Activated T-cell treated with anti-CD3 and anti-CD28 coated beads, Interleukin-2, amount 50 U/mL, for 1 hour (primary cell): ENCODE measurements at places on chromosomes 5 and 9.

DNA sequence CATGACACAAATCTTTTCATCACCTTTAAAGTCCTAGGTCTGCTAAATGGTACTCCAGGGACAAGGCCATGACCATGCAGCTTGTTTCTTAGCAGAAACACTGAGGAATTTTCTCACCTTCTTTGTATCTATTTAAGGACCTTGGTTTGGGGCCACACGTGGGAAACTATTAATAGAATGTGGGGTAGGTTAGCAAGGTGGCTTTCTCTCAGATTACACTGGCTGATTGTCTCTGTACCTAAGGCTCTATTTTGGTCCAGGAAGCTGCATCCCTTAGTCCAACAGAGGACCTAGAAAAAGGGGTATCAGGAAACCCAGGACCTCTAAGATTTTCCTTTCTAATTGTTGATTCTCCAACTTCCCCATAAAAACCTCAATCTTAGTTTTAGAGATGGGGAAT, 36.3 kb upstream of the FRMD3 start:
- no peak for DNase-seq

DNA sequence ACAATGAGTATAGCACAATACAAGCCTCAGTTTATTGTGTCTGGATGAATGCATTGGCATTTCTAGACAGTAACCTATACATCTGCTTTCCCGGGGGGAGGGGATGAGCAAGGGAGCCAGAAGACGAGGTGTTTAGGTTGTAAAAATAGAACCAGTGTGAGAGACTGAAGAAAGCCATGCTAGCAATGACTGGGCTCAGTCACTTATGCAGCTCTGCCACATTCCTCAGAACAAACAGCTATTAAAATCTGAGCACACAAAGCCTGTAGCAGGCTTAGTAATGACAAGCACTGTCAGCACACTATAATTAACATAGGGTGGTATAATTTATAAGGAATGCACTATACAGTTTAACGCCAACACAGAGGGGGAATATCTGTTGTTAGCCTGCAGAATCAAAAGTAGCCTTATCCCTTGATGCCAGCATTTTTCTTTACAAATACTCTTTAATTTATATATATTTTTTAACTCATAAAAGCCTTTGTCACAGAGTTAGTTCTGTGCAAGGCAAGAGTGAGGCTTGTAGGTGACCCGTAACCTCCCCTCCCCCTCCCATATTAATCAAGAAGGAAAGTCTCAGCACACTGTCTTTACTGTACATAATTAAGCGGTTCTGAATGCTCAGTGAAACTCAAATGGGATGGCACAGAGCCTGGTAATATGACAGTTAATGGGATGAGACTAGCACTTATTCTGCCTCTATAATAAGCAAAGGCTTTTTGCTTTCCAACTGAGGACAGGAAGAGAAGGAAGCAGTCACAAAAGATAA, 295.4 kb downstream of the CSNK1G3 start:
- no peak for DNase-seq

DNA sequence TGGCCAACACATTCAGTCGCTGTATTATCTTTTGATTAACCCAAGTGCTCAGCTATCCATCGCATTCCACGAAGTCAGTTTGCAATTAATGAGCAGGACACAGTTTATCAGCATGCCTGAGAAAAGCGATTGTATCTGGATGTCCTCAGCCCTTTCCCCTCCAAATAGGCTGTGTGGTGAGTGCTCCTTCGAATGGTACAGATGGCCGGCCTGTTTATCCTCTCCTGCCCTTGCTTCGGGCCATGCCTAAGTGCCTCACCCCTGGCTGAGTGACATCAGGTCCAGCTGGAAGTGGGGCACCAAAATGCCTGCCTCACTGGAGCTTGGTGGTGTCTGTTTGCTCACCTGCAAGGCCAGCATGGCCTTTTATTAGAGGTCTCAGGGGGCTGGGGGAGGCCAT, 317.3 kb downstream of the GADD45G start:
- no peak for DNase-seq

GRCh38 chr5:37814699-37815098, 25.1 kb downstream of the GDNF start:
- no peak for DNase-seq

DNA sequence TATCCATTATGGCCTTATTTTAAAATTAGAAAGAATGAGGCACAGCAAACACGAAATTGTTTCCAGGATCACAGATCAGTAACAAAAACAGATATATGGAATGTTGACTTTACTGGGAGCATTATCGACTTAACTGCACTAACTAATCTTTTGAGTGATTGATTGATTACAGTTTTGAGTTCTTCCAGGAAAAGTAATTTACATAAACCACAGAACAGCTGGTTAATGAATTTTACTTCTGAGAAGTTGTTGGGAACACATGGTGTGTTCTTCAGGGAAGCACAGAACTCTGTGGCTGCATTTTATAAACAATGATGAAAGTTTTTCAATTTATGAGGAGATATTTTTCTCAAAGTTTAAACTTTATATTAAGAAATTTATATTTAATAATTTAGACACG, 802.4 kb upstream of the ACO1 start:
- no peak for DNase-seq

DNA sequence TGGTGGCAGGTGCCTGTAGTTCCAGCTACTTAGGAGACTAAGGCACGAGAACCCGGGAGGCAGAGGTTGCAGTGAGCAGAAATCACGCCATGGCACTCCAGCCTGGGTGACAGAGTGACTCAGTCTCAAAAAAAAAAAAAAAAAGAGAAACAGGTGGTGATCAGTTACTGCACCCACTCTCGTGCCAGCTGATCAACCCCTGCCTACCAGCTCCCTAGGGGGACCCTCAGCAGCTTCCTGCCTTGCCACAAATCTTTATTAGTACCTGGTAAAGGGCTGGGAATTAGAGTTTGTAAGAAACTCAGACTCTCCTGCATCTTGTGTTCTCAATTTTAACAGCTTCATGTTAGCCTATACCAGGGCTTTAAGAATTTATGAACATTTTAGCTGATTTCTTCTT, 914.9 kb downstream of the EFNA5 start:
- no peak for DNase-seq

GRCh38 chr9:38382141-38382540, 10.4 kb upstream of the ALDH1B1 start:
- DNase-seq = no peak

GRCh38 chr9:15286161-15286821, 20.7 kb downstream of the TTC39B start:
- no peak for DNase-seq

DNA sequence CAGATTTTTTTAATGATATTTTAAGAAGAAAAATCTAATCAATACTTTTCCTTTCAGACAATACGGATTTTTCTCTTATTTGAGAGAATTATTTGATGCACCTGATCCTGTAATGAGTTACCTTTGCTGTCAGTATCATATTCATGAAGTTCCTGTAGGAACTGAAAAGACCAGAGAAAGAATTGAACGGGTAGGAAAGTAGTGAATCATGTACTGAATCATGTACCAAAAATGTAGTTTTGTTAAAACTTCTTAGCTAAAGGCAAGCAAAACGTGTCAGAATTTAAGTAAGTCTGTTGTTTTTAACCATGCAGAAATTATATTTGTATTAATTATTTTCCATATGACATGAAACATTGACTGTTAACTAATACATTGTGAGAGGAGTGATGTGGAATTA, 56.6 kb downstream of the SMC5 start:
- no peak for DNase-seq

DNA sequence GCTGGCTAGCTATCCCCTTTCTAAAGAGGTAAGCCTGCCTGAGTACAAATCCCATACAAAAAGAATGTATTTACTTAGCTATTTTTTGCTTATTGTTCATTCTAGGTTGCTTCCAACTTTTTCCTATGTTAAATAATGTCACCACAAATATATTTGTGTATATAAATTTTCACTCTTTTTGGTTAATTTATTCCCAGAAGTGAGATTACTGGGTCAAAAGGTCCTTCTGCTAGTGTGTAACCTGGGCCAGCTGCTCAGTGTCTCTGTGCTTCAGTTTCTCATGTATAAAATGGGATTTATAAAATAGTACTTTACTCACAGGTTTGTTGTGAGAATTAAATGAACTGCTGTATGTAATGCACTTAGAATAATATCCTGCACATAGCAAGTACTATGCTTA, 23.9 kb upstream of the DMRT2 start:
- DNase-seq = no peak

- DNase-seq = no peak
Measured at GRCh38 chr5:68193481-68194036, 22.0 kb upstream of the PIK3R1 start.

DNA sequence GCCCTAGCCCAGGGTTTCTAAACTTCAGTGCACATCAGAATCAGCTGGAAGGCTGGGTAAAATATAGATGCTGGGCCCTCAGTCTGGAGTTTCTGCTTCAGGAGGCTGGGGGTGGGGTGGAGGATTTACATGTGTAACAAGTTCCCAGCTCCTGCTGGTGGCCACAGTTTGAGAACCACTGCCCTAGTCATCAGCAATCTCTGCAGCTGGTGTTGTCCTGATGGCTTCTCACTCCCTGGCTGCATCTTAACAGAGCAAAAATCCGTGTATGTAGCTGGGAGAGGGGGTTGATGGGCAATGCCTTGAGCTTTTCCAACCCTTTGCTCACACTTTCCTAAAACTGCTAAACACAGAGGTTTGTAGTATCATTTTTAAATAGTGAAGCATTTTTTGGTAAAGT, 186.0 kb upstream of the KLF9 start:
- no peak for DNase-seq
